ENCODE measurements at places on chromosomes 4 and X.

- DNase-seq, result no peak
These were observed 814.2 kb downstream of the PDHA2 start for GRCh38 chr4:96654045-96654444.

- DNase-seq, result no peak
These were observed 69.3 kb downstream of the OPHN1 start for GRCh38 chrX:68363984-68364383.

DNA sequence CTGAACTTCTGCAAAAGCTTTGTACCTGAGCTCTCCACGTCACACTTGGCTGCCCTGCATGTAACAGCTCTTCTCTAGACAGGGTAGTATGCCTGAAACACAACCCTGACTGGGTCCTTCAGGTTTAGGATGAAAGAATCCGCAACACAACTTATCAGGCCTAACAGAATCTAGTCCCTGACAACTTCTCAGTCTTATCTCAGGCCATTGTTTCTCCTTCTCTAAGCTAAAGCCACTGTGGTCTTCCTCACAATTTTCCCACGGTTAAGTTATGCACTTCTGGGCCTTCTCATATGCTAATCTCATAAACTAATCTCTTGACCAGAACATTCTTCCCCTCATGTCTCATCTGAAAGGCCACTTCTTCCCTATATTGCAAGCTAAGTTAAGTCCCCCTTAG, 10.8 kb upstream of the TMPRSS11B start:
- no peak for DNase-seq

DNA sequence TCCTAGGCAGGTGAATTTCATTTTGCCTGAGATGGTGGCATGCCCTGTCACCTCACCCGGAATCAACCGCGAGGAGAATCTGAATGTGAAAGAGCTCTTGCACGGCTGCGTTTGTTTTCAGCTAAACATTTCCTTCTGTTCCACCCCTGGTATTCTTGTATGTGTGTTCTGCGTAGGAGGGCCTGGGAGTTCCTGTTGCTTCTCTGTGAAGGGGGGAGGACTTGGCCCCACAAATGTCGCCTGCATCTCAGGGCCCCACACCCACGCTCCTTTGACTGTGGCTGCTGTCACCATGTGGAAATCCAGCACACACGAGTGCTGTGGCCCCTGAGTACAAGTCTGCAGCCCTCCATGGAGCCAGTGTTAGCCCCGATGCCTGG, 45.8 kb upstream of the CLCN4 start:
- no peak for DNase-seq

DNA sequence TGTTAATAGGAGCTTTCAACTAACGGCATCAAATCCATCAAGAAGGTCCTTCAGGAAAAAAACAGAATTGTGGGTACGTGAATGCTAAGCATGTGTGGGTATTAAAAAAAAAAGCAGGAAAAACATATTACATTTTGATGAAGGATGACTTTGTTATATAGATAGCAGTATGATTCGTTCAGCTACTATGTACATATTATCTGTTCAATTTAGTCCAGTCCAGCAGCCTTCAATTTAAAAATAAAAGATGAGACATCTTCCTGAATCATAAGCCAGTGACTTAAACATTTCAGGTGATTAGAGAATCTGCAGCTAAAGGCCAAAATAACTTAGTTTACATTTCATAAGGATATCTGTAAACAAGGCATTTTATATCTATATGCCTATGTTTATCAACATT, 63.4 kb downstream of the LCORL start:
- DNase-seq, result no peak

GRCh38 chr4:7172508-7172907, 19.8 kb upstream of the SORCS2 start:
- DNase-seq, result no peak

DNA sequence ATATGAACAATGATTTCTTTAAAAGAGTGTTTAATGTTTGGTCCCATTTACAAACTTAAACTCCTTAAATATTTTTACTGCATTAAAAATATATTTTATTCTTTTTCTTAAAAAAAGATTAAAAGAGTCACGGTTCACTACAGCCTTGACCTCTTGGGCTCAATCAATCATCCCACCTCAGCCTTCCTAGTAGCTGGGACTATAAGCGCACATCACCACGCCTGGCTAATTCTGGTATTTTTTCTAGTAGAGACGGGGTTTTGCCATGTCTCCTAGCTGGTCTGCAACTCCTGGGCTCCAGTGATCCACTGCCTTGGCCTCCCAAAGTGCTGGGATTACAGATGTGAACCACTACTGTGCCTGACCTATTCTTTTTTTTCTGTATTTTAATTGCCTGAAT, 104.7 kb upstream of the TLR2 start:
- no peak for DNase-seq

DNA sequence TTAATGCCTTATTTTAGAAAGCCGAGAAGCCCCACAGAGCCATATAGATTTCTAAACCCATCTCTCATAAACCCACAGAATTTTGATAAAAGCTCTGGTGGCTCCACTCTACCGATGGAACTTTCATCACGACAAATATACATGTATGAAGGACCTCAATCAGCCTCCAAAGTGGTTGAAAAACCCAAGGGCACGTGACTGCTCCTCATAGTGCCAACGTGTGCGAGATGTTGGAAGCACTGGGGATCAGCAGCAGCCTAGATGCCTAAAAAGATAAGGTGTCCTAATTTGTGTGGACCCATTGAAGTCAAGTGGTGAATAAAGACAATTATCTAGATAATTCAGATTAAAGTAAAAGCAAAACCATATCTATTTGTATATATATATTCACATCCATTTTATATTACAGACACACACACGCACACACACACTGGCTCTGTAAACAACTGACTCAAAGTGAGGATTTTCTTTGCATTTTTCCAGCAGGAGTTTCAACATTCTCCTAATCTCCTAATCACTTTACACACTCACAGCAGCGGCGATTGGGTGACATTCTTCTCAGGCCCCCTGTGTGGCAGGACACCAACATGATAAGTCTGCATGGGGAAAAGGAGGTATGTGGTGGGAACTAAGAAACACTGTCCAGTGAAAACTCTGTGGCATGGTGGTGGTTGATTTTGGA, 2.8 kb upstream of the PITX2 start:
- DNase-seq, result no peak

GRCh38 chr4:190121759-190122158, 51.8 kb upstream of the DUX4 start:
- no peak for DNase-seq

GRCh38 chrX:19846995-19847790, 40.2 kb downstream of the SH3KBP1 start:
- DNase-seq, result no peak

- DNase-seq, result no peak
These were observed 22.2 kb downstream of the APBB2 start for GRCh38 chr4:41192136-41192535.

- no peak for DNase-seq
These were observed 31.5 kb downstream of the SEC24B start for GRCh38 chr4:109465069-109465468.

Data from NCI-H1694 (cell line).